NCI-H187 (cell line): ENCODE measurements at places on chromosomes 1 and 21.
A peak's percentile ranks its signal among the peaks of the same experiment; 100 is the strongest.

DNA sequence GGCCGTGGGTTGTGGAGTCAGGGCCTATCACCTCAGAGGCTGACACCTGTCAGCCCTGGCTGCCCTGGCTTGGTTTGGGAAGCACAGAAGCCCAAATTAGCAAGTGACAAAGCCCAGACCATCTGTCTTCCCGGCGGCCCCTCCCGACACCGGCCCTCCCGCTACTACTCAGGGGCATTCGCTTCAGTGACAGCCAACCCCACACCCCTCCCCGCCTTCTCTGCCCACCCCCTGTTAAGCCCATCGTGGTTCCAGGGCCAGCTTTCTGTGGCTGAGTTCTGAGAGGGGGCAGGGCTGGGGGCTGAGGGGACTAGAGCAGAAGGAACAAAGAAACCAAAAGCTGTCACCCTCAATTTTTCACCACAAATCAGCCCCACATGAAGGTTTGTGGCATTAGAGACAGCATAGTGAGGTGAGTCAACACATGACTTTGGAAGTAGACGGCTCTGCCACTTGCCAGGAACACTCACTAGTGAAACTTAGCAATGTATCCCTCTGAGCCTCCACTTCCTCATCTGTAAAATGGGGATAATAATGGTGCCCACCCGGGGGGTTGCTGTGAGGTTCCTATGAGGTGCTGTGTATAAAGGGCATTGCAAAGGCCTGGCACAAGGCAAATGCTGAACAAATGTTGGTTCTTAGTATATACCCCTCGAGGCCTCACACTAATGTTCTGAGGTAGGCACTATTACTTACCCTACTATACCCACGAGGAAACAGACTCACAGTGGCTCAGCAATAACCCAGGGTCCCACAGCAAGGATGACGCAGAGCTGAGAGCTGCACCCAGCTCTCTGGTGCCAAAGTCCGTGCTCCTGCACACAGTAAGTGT lies 5.2 kb upstream of the TNNI1 start:
- no peak for DNase-seq

DNA sequence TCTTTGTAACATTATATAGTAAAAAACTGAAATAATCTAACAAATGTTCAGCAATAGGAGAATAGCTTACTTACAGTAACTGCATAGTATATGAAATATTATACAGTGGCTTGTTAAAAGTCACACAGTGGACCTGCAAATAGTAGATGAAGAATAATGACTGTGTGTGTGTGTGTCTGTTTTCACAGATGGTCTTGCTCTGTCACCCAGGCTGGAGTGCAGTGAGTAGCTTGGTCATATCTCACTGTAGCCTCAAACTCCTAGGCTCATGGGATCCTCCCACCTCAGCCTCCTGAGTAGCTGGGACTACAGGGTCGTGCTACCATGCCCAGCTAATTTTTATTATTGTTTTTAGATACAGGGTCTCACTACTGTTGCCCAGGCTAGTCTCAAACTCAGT lies 67.3 kb upstream of the KIAA1614 start:
- no peak for DNase-seq

DNA sequence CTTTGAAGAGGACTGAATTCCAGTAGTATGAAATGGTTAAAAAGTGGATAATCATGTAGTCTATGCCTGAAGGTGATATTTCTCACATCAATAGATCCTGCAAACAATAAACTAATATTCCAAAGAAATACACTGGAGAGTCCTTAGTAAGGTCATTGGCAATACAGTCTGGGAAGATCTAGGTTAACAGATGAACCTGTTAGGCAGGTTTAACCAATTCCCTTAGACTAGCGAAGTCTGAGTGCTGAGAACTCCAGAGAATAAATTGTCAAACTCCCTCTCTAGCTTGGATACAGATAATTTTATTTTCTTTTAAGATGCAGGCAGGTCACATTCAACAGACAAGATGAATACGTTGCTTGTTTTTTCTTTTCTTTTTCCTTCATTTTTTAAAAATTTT lies 2.4 kb downstream of the GPR157 start:
- DNase-seq = no peak

DNA sequence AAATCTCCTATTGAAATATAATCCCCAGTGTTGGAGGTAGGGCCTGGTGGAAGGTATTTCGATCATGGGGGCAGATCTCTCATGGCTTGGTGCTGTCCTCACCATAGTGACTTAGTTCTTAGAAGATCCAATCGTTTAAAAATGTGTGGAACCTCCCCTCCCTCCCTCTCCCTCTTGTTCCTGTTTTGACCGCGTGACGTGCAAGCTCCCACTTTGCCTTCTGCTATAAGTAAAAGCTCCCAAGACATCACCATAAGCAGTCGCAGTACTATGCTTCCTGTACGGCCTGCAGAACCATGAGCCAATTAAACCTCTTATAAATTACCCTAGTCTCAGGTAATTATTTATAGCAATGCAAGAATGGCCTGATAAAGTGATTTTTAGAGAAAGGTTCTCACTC lies 10.9 kb upstream of the RGS2 start:
- DNase-seq = no peak

DNA sequence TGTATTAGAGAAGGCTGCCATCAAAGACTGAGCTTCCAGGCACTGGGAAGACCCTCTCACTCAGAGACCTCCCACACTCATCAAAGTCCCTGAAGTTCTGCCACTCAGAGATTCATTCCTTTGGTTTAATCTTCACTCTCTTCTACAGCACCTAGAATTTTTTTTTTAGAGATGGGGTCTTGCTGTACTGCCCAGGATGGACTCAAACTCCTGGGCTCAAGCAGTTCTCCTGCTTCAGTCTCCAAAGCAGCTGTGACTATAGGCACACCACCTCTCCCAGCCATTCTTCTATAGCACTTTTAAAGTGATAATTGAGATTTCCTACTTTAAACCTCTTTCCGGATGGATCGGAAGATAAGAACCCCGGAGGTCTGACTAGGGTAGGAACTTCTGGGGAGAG lies 3.7 kb upstream of the HP1BP3 start:
- DNase-seq = no peak

GRCh38 chr1:201468844-201469644 lies at the start of gene PHLDA3:
Gene PHLDA3 (minus strand): TSS chr1:201469188. CDS start chr1:201468786, 402 bp downstream.
- no peak for DNase-seq

DNA sequence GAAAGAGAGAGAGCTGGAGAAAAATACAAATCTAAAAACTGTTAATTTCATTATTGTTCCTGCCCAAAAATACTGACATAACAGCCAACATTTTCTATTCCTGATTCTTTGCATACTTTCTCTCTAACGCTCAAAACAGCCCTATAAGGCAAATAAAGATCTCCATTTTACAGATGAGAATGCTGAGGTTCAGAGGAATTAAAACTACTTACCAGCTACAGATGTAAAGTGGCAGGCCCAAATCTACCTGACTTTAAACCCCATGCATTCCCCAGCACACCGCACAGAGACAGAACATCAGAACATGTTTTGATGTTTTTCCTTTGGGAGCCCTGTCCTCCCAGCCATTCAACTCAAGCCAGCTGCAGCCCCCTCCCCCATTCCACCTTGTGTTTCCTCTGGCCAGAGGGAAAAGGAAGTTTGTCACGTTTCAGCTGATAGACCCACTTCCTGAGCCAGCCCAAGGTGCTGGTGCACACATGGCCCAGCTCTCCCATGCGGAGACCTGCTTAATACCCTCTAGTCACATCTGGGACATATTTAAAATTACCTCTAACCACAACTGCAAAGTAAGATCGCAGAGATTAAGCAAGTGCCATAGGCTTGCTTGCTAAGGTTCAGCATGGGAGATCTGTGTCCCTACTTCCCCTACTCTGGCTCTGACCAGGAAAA lies 133.1 kb upstream of the NFIA start:
- no peak for DNase-seq

- no peak for DNase-seq
Observed at GRCh38 chr21:31708541-31708940, 23.4 kb downstream of the SCAF4 start.

- DNase-seq = no peak
Observed at GRCh38 chr1:206646504-206646903, 11.2 kb downstream of the DYRK3 start.

- DNase-seq = no peak
Observed at GRCh38 chr1:19737104-19737825, 62.5 kb downstream of the TMCO4 start.

GRCh38 chr21:29534448-29534847 lies 235.7 kb downstream of the BACH1 start:
- no peak for DNase-seq

- peak; percentile 20 for DNase-seq
Observed at GRCh38 chr21:20882462-20883407, 115.5 kb upstream of the NCAM2 start.

GRCh38 chr21:39915881-39916280 lies 48.6 kb downstream of the PCP4 start:
- DNase-seq = no peak

GRCh38 chr1:170863621-170864020 lies 71.7 kb upstream of the MROH9 start:
- no peak for DNase-seq

DNA sequence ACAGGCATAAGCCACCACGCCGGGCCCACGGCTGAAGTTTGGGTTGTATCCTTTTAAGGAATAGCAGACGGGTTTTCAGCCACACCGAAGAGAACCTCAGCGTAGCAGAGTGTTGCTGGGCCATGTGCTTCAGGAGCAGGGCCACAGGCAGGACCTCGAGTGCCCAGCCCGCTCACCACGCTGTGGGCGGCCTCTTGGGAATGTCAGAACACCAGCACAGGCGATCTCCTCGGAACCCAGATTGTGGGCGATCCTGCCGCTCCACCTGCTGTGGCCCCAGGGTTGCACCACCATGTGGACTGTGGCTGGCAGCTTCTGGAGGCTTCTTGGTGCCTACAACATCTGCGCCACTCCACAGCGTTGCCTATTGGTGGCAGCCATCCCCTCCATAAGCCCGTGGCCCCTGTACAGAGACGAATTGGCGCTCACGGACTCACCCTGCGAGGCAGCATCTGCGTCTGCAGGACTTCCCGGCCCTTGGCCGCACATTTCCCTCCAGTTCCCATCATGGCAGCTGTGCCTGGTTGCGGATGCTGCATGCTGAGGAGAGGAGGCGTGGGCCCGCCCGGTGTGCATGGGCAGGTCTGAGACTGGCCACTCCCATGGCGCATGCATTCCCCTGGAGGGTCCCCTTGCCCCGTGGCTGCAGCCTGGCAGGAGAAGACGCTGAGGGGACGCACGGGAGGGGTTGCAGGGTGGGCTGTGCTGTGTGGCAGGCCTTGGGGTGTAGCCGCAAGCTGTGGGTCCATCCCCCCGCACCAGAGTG lies 69.3 kb downstream of the SKI start:
- no peak for DNase-seq

DNA sequence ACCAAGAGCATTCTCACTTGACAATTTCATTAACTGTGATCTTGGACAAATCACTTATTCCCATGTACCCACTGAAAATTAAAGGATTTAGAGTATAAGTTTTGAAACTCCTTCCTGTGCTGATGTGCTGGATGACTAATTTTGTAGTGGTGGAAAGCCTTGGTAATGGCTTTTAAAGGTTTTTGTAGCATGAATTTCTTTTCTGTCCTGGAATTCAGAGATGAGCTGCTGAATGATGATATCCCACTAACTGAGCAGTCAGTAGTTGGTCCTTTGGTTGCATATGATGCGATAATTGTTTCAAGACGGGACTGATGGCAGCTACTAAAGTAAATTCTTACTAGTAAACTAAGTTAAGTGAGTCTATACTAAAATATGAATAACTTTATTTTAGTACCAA lies 5.2 kb downstream of the RPL5 start:
- no peak for DNase-seq

- no peak for DNase-seq
Observed at GRCh38 chr1:48229317-48229716, 6.8 kb downstream of the SLC5A9 start.

- DNase-seq = no peak
Observed at GRCh38 chr1:26719205-26719604, 23.4 kb downstream of the ARID1A start.

GRCh38 chr1:30911059-30911954 lies 2.7 kb upstream of the SDC3 start:
- peak; percentile 55 for DNase-seq

GRCh38 chr21:31198575-31198974 lies 145.5 kb downstream of the TIAM1 start:
- peak; percentile 15 for DNase-seq

- no peak for DNase-seq
Observed at GRCh38 chr1:51922040-51922439, 43.5 kb upstream of the NRDC start.

DNA sequence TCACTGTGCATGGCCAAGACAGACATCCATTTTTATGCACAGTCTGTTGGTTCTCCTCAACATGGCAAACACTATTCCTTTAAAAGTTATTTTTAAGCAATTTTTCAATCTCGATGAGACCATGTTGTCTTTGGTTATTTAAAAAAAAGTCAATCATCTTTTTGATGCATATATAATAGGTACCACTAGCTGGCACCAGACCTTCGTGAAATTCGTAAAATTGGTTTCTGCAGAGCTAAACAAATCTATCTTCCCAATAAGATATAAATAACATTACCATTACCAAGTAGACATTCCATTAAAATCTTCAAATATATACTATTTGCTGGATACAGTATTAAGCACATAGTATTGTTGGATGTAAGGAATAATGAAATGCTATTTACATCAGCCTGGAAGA lies 220.0 kb upstream of the GREM2 start:
- no peak for DNase-seq

DNA sequence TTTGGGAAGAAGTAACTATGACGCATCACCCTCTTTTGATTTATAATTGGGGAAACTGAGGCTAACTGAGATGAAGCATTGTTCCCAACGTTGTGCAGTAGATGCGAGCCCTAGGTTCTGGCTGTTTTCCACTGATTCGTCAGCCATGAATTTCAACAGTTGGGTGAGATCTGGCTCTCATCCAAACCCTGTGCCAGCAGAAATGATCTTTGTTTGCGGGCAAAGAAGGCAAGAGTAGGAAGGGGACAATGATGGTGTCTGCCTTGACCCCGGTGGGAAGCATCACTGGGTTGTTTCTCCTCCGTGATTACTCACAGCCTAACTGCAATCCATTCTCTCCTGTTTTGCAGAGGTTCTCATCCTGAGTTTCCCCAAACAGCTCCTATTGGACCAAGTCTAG lies 142.3 kb downstream of the MIS18A start:
- no peak for DNase-seq

GRCh38 chr1:57041901-57042300 lies 76.1 kb upstream of the C8B start:
- no peak for DNase-seq

GRCh38 chr1:23801876-23802275 lies 1.3 kb upstream of the GALE start:
- no peak for DNase-seq

GRCh38 chr1:202964791-202965410 lies 2.2 kb downstream of the CYB5R1 start:
- DNase-seq = peak; percentile 91

GRCh38 chr1:230188826-230189225 lies 121.8 kb downstream of the GALNT2 start:
- no peak for DNase-seq
